ENCODE measurements at places on chromosomes 12 and 14. TPM values are rescaled to one million over a fixed set of nuclear protein-coding genes. Genes with fewer than 3 reads are reported as not detected.

DNA sequence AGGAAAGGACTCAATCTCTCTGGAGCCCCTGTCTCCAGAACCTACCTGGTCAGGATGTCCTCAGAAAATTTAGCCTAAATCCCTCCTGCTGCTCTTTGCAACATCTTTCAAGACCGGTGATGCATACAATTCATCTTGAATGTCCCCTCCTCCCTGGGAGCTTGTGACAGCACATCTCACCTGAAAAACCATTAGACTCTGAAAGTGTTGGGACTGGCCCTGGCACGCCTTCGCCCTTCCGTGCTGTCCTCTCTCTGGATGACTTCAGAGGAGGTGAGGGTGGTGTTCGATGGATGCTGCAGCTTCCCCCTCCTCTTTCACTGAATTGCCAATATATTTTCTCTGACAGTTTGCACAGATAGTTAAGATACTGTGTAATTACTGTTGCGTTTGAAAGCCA lies 90.9 kb upstream of the CISTR start:
- no peak for DNase-seq

DNA sequence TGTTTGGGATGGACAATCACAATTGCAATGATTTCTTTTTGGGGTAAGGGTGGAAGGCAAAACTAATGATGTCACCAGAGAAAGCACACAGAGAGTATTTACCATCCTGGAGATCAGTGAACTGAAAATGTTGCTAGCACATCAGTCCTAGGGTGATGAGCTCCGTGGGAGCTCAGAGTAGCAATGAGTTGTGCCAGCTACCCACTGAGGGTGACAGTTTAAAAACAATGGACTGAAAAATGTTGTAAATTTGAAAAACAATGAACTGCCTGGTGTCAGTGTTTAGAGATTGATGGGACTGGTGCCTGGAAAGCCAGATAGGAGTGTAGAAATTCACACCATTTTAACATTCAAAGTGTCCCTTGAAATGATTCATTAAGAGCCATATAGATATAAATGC lies 198.5 kb downstream of the ATP23 start:
- DNase-seq, result no peak

FGF23 gene
- total RNA-seq, result not detected

GRCh38 chr12:92492291-92492690 lies 210.5 kb upstream of the PLEKHG7 start:
- DNase-seq, result no peak

DNA sequence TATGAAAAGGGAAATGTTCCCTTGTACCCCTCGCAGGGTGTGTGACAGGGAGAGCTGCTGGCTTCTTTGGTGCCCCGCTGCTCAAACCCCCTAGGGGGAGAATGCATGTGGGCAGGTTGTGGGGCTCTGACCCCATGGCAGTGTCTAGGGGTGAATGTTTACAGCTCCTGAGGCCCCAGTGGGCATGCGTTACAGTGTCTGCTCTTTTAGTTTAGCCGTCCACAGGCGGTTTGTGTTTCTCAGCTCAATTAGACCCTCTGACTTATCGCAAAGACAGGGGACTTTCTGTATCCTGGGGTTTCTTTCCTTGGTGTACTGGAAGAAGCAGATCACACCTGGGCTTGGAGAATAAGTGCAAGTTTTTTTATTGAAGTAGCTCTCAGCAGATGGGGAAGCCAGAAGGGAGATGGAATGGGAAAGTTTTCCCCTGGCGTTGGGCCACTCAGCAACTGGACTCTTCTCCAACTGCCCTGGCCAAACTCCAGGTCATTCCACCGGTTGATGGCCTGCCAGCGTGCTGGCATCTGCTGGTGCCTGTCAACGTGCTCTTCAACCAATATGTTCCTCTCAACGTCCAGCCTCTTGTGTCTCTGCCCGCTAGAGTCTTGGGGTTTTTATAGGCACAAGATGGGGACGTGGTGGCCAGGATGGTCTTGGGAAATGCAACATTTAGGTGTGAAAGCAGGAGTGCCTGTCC lies 720.9 kb downstream of the FSCB start:
- DNase-seq, result no peak

TGM1 gene
- total RNA-seq, result 2.6 TPM
